Fibroblast of lung (primary cell): ENCODE measurements at places on chromosomes 6 and 20. TPM values are rescaled to one million over a fixed set of nuclear protein-coding genes. Genes with fewer than 3 reads are reported as not detected.

The L3MBTL1 gene
- 6.2 and 10.7 TPM in 2 replicates for total RNA-seq

The FNDC11 gene
- 1.0 and 1.7 TPM in 2 replicates for total RNA-seq

The PNPLA1 gene
- total RNA-seq = not detected in 2 replicates

The CST5 gene
- total RNA-seq = not detected in 2 replicates

The CARMIL1 gene
- 10.2 and 10.5 TPM in 2 replicates for total RNA-seq
